Left hindlimb (tissue), 1 donor: ENCODE measurements at places on chromosomes 1 and 21.

- no peak for DNase-seq
These were observed 35.7 kb downstream of the ETS2 start for GRCh38 chr21:38841472-38841871.

- no peak for DNase-seq
These were observed 316.2 kb downstream of the MATN1 start for GRCh38 chr1:30406996-30407864.

GRCh38 chr1:3016641-3017439 lies 4.4 kb upstream of the ACTRT2 start:
- DNase-seq, result peak; percentile 17

DNA sequence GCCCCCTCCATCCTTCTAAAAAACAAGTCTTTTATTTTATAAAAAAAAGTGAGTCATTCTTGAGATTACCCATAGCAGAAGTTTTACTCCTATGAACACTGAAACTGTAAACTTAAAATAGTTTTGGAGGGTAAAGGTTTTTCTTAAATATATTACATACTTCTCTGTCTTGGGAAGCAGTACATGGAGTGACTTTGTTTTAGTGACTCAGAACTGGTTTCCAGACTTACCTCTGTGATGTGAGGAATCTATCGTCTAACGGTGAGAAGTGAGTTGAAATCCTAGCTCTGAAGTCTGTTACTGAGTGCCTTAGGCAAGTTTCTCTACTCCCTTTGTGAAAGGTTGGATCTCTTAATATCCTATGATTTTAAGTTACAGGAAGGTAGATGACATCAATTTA lies 176.3 kb upstream of the POU3F1 start:
- DNase-seq, result no peak

DNA sequence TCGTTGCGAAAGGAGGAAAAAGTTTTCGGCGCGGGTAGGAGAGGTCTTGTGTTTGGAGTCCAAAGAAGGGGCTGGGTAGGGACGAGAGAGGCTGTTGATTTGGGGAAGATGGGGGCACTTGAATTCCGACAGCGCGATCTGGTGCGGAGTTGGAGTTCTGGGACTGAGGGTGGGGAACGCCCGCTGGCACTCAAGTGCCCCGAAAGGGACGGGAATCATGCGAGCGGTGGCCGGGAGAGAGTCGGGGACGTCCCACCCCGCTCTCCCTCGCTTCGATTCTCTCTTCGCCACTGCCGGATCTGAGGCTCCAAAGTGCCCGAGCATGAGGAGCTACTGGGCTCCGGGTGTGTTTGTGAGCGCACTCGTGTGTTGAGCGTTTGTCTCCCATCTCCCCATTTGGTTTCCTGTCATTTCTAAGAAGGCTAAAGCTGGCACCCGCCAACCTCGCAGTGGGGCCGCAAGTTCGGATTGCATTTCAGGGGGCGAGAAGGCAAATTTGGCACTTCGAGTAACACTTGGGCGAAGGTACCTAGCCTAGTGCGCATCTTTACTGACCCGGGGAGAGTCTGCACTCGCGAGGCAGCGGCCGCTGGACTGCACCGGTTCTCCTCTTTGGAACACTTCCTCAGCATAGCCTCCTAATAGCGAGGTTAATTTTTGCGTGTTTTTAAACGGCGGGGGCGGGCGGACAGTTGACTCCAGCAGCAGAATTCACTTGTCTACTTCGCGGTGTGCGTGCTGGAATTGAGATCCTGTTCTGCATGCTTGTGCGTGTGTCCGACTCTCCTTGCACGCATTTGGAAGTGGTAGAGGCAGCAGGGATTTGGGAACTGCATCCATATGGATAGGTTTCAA lies 1.2 kb downstream of the CHRM3 start:
- peak; percentile 50 for DNase-seq

DNA sequence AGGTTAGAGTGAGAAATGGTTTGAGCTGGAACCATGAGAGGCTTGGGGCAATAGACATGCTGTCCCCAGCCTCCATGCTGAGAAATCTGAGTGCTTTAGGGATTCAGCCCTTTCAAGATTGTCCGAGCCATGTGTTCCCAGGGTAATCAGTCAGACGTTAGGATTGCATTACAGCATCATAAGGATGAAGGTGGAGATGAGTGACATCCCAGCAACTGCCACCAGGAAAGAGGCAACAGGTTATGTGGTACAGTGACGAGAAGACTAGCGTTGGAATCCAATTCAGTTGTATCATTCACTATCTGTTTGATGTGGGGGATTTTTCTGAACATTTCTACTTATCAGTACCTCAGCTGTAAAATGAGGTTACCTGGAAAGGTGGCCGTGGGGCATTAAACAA lies 1.7 kb downstream of the CAMK1G start:
- no peak for DNase-seq
